ENCODE measurements at places on chromosomes 12 and 14. TPM values are rescaled to one million over a fixed set of nuclear protein-coding genes. Genes with fewer than 3 reads are reported as not detected.

DNA sequence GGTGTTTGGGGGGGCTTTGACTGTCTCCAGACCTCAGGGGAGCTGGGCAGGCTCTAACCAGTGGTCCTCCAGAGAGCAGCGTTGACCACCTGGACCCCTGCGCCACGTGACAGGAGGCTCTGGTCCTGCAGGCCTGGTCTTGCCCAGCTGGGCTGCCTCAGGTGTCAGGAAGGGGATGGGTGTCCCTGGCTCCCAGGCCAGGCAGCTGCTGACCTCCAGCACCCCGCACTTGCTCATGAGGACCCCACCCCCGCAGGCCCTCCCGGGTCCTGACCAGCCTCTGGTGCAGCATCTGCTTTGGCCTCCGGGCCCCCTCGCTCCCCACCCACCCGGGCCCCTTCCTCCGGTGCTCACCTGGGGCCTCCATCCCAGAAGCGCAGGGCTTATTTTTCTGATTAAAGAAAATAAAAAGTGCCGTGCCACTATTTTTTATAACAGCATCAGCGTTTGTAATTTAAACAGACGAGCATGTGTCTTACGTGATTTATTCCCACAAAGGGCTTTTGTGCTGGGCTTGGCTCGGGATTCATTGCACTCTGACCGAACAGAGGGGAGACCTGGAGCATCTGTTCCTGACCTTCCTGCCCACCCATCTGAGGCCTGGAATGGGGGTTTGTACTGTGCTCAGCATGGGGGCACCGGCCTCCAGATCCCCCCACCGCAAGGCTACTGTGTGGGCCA lies 21.7 kb downstream of the FBRSL1 start:
- DNase-seq: no peak

DNA sequence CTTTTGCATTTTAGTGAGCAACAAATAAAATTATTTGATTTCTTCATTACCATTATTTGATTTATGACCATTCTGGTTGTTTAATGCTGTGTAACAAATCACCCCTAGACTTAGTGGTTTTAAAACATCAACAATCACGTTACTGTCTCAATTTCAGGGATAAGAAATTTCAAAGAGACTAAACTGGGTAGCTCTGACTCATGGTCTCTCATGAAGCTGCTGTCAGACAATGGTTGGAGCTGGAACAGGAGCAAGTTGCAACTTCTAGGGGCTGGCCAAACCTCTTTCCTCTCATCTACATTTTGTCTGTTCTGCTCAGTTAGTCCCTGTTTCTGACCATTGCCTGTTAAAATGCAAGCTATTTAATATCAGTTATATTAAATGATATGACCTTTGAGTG lies 517.0 kb downstream of the KCNH5 start:
- DNase-seq: no peak

- DNase-seq: no peak
Measured at GRCh38 chr12:25942709-25943108, 15.8 kb upstream of the RASSF8 start.

- no peak for DNase-seq
Measured at GRCh38 chr12:106783515-106783914, 9.0 kb downstream of the RIC8B start.

- no peak for DNase-seq
Measured at GRCh38 chr12:68335462-68335861, 3.3 kb upstream of the MDM1 start.

DNA sequence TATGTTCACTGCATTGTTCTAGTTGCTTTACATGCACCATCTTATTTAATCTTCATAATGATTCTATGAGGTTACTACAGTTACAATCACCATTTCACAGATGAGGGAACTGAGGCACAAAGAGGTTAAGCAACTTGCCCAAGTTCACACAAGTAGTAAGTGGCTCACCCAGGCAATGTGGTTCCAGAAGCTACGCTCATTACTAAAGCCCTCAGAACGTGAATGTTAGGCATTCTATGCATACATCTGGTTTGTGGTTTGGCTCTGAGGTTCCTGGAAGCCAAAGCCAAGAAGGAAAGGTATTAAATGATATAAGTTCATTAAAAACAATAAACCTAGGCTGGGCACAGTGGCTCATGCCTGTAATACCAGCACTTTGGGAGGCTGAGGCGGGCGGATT lies 14.4 kb upstream of the VRTN start:
- no peak for DNase-seq

GRCh38 chr14:82230748-82231147 lies 697.1 kb upstream of the SEL1L start:
- DNase-seq: no peak

GRCh38 chr14:101196795-101197590 lies 293.5 kb upstream of the RTL1 start:
- DNase-seq: no peak

Gene RNF212B
- not detected for total RNA-seq

Gene JAG2
- 37.5 TPM for total RNA-seq

Gene MYH6
- not detected for total RNA-seq

Gene A2ML1
- not detected for total RNA-seq

Gene SLC8A3
- total RNA-seq: 0.13 TPM

Gene RBP5
- total RNA-seq: 0.26 TPM

Gene IL26
- total RNA-seq: not detected

Measured in dermis microvascular lymphatic vessel endothelial cell (primary cell).